ENCODE measurements at places on chromosomes 6 and 20.

- DNase-seq, result no peak
Measured at GRCh38 chr6:18536591-18537055, 149.5 kb downstream of the RNF144B start.

DNA sequence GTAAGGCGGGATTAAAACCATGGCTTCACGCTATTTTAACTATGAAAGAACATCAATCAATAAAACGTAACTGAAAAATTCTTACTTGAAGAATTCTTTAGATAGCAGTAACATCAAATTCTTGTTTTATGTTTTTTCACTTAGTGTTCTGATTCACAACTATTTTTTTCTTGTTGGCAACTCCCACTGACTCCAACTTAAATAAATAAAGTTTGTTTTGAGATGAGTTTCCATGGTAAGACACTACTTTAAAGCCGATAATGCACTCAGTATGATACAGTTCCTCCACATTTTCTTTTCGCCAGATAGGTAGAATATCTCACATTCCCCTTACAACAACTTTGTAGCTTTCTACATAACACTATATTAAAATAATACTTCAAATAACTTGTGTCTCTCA lies 33.1 kb upstream of the CNKSR3 start:
- DNase-seq, result no peak

DNA sequence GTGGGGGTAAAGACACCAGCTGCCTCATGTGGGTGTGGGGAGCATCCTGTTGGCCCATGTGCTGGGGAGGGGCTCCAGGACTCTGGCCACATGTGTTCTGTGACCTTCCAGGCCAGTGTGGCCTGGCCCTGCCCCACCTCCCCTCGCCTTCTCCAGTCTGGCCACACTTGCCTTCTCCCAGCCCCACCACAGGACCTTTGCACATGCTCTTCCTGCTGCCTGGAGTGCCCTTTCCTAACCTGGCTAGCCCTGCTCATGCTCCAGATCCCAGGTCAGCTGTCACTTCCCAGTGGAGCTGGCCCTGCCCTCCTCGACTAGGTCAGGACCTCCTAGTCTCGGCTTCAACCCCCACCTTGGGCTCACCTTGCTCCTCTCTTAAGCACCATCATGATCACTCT lies 183.8 kb downstream of the CDH4 start:
- DNase-seq, result no peak

GRCh38 chr6:27501187-27501586 lies 28.3 kb upstream of the ZNF184 start:
- DNase-seq, result no peak

DNA sequence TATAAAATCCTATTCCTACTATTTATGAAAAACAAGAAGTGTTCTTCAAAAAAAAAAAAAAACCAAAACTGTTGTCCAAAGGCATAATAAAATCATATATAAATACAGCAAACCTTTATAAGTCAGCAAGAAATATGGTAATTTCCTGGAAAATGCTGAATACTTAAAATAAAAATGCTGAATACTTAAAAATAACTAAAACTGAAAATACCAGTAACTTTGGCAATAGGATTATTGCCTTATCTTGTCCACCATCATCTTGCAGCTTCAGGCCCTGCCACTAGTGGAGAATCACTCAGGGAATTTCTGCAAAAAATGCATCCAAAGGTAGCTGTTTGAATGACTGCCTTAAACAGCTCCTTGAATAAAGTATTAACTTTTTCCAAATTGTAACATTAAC lies 24.5 kb downstream of the CCNC start:
- no peak for DNase-seq

- DNase-seq, result no peak
Measured at GRCh38 chr20:34875642-34876405, 588 bp upstream of the ACSS2 start.

GRCh38 chr6:40287296-40287850 lies 299.8 kb downstream of the LRFN2 start:
- DNase-seq, result no peak

GRCh38 chr20:9551808-9552550 lies 37.6 kb downstream of the LAMP5 start:
- DNase-seq, result no peak

- no peak for DNase-seq
Measured at GRCh38 chr6:126698732-126699240, 358.9 kb downstream of the CENPW start.

DNA sequence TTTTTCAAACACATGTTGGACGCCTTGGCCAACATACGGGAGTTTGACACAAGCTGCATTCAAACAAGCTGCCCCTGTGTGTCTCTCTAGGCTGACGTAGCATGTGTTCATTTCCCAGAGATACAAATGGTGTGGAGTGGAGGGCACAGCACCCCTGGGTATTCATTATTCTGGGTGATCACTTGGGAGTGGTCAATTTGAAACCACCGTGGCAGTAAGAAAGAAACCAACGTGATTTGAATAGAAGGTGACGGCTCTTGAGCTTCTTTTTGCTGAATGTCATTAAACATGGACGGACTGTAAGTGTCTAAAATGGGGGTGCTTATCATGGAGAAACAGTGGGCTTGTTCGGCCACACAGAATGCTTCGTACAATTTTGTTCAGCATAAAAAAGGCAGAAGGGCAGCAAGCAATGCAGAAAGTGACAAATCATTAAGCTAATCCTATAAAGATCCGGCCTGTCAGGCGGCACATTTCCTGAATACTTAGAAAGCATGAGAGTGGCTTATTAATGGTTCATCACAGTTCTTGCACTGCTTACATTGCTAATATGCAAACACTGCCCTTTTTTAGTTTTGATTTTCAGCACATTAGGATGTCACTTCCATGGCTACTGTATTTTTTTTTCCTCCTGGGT lies 1261.9 kb upstream of the CITED2 start:
- no peak for DNase-seq

DNA sequence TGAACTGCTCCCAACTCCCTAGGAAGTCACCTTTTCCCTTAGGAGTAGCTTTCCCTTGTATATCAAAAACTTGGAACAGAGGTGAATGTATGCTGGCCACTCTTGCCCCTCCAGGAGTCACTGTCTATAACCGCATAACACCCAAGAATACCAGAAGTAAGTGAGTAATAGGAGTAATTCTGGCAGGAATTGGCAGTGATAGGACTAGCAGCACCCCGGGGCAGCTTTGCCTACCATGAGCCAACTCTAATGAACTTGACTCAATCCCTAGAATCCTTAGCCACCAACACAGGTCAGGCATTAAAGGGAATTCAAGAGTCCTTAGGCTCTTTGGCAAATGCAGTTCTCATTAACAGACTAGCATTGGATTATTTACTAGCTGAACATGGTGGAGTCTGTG lies 28.8 kb upstream of the CD164 start:
- no peak for DNase-seq

GRCh38 chr20:19713822-19714578 lies 44.1 kb upstream of the RIN2 start:
- no peak for DNase-seq

GRCh38 chr6:131116755-131117360 lies 18.4 kb upstream of the AKAP7 start:
- peak; percentile 26 for DNase-seq

DNA sequence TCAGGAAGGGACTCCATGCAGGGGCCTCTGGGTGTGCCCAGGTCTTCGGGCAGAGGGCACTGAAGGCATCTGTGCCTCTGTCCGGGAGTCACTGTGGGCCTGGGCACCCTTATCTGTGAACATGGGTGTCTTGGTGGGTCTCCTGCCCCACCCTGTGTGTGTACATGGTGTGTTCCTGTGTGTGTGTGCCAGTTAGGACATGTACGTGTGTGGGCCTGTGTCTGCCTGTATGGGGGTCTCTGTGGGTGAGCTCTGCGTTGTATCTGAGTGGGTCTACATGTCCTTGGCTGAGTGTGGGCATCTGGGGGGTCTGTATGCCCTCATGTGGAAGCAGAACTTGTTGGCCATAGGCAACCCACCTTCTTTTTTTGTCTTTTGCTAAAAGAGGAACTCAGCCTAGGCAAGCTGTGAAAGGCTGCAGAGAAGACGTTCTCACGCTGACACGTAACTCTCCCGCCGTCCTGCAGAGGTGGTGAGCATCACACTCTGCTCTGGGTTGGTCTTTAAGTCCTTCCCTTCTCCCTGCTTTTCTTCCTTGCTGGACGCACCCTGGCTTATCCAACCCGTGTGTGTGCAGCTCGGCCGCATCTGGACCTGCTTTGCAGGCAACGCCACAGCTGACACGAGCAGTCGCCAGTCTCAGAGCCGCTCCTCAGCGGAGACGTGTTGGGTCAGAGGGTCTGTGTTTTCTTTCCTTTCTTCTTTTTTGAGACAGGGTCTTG lies 532 bp upstream of the NPBWR2 start:
- peak; percentile 68 for DNase-seq

- peak; percentile 49 for DNase-seq
Measured at GRCh38 chr6:106973018-106973835, 1.3 kb downstream of the CD24 start.

GRCh38 chr6:131736003-131736596 lies 25.3 kb upstream of the CTAGE9 start:
- no peak for DNase-seq

GRCh38 chr6:8888468-8888867 lies 453.1 kb upstream of the SLC35B3 start:
- peak; percentile 25 for DNase-seq

DNA sequence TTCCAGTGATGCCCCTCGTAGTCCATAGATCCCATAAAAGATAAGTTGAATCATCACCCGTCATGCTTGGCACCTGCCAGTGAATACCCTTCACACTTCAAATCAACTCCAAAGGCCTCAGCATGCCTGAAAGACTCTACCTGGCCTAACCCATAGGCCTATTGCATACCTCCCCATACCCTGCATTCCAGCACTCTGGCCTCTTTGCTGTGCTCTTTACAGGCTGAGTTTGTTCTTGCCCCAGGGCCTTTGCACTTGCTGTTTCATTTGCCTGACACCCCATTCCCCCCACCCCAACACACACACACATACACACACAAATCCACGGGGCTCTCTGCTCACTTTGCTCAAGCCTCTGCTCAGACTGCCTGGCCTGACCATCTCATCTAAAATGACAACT lies 3.0 kb upstream of the GFOD1 start:
- DNase-seq, result no peak

DNA sequence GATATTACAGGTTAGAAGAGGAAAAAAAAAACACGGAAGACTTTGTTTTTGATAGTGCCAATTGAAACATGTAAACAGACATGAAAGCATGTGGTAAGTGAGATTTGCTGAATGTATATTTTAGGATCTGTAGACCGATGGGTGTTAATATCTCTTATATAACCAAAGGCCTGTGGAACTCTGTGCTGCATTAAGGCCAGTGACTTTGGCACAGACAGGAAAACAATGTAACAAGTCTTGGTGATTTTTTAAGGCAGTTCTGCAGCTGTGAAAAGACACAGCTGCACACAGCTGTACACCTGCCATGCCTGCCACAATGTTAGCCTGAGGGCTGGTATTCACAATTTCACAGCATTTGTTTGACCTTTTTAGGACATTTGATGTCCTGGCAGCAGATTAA lies 6.1 kb downstream of the SOBP start:
- no peak for DNase-seq

DNA sequence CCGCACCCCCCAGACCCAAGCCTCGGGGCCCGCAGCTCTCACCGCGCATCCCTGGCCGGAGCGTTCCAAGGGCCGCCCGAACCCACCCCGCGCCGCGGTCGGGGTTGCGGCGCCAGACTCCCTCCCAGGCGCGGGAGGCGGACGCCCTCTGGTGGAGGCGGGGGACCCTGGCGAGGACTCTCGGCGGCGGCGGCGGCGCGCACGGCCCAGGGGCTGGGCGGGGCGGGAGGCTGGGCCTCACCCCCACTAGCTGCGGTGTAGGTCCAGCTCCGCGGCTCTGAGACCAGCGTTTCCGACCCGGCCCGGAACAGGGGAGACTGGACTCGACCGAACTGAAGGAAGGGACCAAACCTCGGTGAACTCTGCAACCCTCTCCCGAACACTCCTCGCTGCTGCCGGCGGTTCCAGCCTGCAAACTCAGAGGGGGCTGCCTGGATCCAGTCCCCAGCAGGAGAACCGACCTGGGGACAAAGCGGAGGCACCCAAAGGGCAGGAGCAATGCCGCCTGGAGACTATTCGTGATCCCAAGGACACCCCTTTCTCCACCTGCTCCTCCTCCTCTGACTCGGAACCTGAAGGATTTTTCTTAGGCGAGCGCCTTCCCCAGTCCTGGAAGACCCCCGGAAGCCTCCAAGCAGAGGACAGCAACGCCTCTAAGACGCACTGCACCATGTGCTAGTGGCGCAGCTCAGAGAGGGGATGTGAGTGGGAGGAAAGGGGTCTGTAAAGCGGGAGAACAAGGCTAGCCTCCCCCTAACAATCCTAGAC lies 859 bp upstream of the TOMM6 start:
- peak; percentile 94 for DNase-seq

DNA sequence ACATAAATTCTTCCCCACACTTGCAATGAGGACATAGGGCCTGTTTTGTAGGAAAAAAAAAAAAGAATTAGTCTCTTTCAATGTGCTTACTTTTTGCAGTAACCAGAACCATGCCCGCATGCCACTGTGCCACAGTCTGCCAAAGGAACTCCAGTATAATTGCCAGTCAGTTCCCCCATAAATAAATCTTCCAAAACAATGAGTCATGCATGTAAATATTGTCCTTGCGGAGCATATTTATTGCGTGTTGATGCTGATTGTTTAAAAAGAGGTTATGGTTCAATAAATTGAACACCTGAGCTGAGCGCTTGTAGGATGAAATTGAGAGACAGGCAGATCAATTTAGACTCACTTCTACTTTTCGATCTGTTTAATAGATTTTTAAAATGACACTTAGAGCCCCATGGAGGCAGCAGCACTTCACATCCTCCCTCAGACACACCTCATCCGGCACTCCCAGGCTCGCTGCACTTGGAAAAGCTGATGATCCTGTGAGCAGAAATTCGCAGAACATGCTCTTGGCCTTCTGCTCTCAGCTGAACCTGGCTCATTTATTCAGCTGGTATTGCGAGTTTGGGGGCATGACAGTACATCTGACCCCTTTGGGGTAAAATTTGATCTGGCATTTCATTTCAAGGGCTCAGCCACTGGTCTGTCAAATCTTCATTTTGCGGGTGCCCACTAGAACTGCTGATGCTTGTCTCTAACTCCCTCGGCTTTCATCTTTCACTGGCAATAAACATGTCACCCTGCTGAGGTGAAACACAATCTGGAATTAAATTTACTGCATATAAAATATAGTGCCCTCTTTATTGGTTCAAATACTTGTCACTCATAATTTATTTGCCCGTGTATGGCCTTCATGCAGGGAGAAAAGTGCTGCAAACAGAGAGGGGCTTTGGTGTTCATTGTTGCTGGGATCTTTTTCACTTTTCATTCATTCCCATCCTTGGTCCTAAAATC lies 371.1 kb upstream of the POU3F2 start:
- DNase-seq, result no peak

DNA sequence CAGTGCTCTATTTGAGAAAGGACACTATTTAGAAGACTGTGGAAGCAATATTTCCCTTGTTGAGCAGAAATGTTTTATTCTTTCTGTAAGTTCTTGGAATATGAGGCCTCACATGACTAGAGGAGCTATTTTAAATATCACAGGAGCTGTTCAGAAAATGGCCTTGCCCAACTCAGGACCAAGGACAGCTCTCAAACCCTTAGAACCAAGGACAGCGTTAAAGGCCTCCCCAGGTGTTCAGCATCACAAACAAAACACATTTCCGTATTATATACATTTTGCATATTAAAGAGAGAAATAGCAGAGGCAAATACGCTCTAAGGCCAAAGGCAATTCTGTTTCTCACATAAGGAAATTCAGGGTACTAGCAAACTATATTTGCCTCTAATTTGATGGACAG lies 631.4 kb downstream of the CDH26 start:
- DNase-seq, result no peak
